ENCODE measurements at places on chromosomes 1 and 21.
A peak's percentile ranks its signal among the peaks of the same experiment; 100 is the strongest.

DNA sequence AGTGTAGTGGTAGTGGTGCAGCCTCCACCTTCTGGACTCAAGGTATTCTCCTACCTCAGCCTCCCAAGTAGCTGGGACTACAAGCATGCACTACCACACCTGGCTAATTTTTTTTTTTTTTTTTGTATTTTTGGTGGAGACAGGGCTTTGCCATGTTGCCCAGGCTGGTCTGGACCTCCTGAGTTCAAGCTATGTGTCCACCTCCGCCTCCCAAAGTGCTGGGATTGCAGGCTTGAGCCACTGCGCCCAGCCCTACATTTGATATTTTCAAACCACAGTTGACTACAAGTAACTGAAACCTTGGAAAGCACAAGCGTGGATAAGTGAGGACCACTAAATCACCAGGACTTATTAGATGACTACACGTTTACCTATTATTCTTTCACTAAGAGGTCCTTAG lies 10.0 kb upstream of the PDPN start:
- no peak for DNase-seq

- DNase-seq: peak; percentile 52
Observed at GRCh38 chr1:107964336-107965109, 457 bp downstream of the VAV3 start.

- no peak for DNase-seq
Observed at GRCh38 chr1:18989176-18989799, 32.8 kb upstream of the IFFO2 start.

DNA sequence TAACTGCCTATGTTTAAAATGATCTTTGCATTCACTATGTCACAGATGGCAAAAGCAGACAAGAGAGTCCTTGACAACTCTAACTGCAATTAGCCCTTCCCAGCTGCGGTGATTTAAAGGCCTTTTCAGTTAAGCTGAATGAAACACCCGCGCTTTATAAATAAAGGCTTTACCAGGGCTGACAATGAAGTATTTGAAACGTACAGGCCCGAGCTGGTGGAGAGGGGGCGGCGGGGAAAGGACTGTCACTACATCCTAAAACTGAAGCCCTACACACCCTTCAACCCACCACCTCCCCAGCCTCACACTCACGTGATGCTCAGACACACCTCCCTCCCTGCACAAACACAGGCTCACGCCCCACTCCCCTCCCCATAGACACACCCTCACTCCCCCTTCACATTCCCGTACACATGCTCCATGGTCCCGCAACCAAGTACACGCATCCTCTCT lies 45.5 kb downstream of the GRIK3 start:
- no peak for DNase-seq

- no peak for DNase-seq
Observed at GRCh38 chr1:169128562-169128961, 22.1 kb downstream of the ATP1B1 start.

GRCh38 chr1:82947278-82947677 lies 1051.7 kb downstream of the TTLL7 start:
- DNase-seq: no peak

DNA sequence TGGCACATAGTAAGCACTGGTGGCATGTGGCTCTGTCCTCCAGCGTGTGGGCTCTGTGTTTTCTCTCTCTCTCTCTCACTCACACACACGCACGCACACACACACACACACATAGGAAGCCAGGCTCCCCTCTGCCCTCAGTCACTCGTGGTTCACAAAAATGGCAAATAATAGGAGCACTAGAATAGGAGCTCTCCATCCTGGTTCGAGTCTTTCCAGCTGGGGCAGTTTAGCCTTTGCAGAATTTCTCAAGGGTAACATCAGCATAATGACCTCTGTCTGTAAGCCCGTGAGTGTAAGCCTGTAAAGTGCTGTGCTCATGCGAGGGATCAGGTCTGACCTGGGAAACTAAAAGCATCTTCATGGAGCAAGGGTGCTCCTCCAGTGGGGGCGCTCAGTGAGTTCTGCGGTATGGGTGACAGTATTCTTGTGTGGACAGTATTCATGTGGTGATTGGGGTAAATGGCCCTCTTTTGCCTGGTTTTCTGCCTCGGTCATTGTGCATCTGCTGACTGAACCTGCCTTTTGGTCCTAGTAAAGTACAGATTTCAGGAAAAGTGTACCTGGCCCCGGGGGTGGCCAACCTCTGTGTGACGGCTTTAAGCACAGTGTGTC lies 842 bp upstream of the ZC3H12A start:
- peak; percentile 63 for DNase-seq

DNA sequence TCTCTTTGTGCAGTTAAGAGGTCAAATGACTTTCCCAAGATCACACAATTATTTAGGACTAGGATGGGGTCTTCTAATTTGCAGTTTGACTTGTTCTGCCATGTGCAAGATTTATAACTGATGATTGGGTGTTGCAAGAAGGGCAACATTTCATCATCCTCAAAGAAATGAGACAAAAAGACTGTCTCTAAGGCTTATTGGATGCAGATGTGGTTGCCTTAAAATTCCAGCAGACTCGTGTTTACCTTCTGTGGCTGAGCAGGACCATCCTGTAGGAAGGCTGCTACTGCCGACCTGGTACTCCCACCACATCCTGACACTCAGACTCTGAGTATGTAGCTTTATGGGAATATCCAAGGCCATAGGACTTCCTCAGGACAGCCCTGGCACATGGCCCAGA lies 99.9 kb upstream of the SGIP1 start:
- no peak for DNase-seq

DNA sequence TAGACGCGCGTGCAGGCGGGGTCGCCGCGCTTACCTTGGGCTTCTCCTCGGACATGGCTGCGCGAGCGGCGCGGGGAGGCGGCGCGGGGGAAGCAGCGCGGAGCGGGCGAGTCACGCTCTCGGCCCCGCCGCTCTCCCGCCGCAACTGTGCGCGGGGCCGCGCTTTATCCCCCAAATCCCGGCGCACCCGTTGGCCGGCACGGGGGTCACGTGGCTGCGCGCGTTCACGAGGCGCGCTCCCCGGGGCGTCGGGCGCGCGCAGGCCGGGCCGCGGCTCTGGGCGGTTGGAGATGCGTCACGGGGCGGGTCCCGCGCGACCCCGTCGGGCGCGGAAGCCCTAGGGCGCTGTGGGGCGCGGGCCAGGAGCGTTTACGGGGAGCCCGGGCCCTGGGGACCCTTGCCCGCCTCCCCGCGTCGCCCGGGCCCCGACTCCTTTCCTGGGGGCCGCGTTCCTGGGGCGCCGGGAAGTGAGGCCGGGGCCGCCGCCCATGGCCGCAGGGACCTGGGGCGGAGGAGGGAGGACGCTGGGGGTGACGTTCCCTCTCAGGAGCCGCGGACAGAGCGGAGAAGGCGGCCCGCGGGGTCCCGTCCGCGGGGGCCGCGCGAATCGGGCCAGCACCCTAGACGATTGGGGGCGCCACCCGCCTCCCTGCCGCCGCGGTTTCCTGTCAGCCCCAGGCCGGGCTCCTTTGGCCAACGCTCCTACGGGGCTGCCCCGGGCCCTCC lies at the start of gene SUMO3:
Gene SUMO3, minus strand, starts transcription at position 149 of the 726 bp plus-strand sequence. Its CDS starts 94 bp downstream, at position 55.
- DNase-seq: peak; percentile 92

GRCh38 chr1:92792340-92792782 lies 7.5 kb upstream of the EVI5 start:
- peak; percentile 32 for DNase-seq

DNA sequence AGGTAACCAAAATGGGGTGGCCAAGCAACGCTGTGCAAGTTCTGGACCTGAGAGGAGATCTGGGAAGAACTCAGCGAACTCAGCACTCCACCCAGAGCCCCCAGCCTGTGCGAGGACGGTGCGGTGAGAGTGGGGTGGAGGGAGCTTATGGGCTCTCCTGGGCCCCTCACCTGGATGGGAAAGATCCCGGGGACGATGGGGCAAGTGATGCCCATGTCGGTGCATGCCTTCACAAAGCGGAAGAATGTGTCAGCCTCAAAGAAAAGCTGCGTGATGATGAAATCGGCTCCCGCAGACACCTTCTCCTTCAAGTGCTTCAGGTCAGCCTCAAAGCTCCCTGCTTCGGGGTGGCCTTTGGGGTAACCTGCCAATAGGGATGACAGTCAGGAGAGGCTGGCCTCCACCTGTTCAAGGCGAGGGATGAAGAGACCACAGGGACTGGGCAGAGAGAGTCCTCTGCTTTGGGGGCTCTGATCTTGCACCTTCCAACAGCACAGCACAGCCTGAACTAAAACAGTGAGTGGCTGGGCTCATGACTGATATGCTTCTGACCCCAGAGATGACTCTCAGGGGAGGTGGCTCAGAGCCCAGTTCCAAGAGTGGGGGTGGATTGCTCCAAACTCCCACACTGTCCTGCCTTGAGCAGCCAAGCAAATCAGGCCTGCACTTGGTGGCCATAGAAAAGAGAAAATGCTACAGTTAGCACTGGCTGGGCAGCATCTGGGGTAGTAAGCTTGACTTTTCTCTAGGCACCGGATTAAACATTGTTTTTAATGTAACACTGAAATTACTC lies 9.5 kb downstream of the MTHFR start:
- peak; percentile 82 for DNase-seq

- DNase-seq: peak; percentile 52
Observed at GRCh38 chr21:29368906-29369305, 70.2 kb downstream of the BACH1 start.

GRCh38 chr1:28456078-28456477 lies 49.8 kb upstream of the RCC1 start:
- no peak for DNase-seq

GRCh38 chr1:219708919-219709543 lies 96.1 kb upstream of the ZC3H11B start:
- DNase-seq: no peak

- peak; percentile 55 for DNase-seq
Observed at GRCh38 chr1:23168079-23168444, 594 bp downstream of the LUZP1 start.

GRCh38 chr1:26237230-26237966 lies 3.4 kb downstream of the CEP85 start:
- DNase-seq: peak; percentile 82

DNA sequence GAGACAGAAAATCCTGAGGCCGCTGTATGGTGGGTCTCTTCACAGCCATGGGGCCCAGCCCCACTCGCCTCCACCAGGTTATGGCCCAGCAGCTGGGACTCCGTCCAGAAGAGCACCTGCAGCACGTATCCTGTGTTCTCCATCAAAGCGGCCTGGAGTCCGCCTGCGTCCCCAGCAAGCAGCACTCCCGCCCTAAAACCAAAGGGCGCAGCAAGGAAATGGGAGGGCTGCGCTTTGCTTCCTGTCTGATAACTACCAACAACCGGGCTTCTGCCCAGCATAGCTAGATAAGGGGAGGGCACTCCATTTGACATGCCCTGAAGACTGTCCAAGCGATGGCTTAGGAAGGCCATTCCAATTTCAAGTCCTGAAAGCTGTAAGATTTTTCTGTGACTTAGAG lies 119.9 kb downstream of the KCNJ15 start:
- DNase-seq: peak; percentile 35

GRCh38 chr1:31938184-31938975 lies at the start of gene PTP4A2:
Gene PTP4A2, minus strand, starts transcription at chr1:31938368. Its CDS starts 19,303 bp downstream, at chr1:31919065.
- DNase-seq: peak; percentile 96

DNA sequence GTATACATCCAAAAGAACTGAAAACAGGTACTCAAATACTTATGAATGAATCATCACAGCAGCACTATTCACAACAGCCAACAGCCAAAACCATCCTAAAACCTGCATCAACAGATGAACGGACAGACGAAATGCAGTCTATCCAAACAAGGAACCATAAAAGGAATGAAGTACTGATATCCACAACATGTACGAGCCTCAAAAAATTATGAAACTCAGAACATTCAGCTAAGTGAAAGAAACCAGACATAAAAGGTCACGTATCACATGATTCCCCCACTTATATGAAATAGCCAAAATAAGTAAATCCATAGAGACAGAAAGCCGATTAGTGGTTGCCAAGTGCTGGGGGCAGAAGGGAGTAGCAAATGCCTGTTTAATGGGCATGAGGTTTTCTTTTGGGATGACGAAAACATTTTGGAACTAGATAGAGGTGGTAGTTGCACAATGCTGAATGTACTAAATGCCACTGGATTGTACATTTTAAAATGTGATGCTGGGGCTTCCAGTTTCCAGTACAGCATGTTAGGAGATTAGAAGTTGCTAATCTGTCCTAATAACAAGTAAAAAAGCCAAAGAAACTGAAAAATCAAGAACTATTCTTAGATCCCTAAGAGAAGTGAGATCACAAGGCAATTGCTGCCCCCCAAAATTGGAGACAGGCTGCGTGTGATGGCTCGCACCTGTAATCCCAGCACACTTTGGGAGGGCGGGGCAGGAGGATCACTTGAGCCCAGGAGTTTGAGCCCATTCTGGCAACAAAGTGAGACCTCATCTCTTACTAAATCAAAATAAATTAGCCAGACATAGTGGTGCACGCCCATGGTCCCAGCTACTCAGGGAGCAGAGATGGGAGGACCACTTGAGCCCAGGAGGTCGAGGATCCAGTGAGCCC lies 25.3 kb downstream of the CLSTN1 start:
- no peak for DNase-seq

DNA sequence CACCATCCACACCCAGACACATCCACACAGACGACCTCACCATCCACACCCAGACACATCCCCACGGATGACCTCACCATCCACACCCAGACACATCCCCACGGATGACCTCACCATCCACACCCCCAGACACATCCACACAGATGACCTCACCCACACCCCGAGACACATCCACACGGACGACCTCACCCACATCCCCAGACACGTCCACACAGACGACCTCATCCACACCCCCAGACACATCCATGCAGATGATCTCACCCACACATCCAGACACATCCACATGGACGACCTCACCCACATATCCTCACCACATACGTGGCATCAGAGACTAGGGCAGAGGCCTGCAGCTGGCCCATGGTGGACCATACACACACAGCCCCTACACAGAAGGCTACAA lies 14.7 kb upstream of the FABP3 start:
- peak; percentile 48 for DNase-seq

DNA sequence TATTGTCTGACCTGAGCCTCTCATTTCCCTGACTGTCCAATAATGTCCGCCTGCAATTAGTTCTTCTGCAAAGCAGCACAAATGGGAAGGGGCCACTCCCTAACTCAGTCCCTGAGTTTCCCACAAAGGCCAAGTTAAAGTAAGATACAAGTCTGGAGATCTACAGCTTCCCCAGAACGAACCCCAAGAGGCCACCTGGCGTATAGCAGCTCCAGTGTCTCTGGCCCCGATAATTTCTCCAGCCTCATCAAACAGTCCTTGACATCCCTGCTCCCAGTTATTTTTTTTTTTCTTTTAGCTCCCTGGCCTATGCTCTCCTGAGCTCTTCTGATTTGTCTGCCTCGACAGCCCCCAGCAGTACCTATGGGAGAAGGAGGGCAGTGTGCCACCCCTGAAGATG lies 8.1 kb upstream of the ACKR1 start:
- DNase-seq: peak; percentile 12

DNA sequence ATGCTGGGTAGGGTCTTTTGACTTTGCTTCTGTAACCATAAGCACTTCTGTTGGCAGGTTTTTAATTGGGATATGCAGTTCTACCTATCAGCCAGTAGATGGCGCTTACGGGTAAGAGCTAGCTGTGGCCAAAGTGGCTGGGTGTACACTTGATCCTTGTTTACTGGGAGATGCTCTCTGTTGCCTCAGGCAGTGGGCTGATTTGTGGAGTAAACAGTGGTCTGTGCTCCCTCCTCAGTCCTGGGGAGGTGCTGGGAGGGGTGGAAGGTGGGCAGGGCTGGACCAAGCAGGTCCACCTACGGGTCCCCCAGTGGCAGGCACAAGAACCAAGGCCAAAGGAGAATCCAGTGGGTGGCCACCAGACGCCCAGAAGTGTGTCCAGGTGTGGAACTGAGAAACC lies 43.4 kb downstream of the RALGPS2 start:
- DNase-seq: peak; percentile 63

- no peak for DNase-seq
Observed at GRCh38 chr1:201332021-201332420, 45.5 kb downstream of the TNNT2 start.

GRCh38 chr1:86375688-86376087 lies 20.4 kb downstream of the ODF2L start:
- no peak for DNase-seq

- no peak for DNase-seq
Observed at GRCh38 chr1:83500987-83501591, 497.8 kb downstream of the TTLL7 start.

All from erythroblast (primary cell).